ENCODE measurements at places on chromosomes 2 and 18. TPM values are rescaled to one million over a fixed set of nuclear protein-coding genes. Genes with fewer than 3 reads are reported as not detected.

DNA sequence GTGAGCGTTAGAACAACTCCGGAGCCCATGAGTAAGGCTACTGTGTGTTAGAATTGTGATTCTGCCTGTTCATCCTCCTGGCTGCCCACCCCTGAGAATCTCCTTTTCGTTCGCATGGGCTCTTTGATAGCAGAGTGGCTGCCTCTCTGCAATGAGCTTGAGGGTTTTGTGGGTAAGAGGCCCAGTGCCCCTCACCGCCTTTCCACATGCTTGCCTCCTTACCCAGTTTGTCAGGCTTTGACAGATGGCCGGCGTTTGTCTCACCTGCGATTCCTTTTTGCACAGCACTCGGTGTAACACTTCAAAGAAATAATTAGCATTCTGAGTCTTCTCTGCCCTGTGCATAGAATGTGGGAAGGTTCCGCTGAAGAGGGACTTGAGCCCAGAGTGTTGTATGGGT is 138.0 kb downstream of the RHBDD1 start:
- DNase-seq = no peak
- H3K4me1 ChIP-seq = peaks cover 16% of the 10 kb centered on the region
- no peak overlapping the region for H3K4me3 ChIP-seq
- H3K27ac ChIP-seq = no peak overlapping the region
- H3K36me3 ChIP-seq = no peaks in the 10 kb centered on the region
- H3K27me3 ChIP-seq = no peaks in the 10 kb centered on the region

DNA sequence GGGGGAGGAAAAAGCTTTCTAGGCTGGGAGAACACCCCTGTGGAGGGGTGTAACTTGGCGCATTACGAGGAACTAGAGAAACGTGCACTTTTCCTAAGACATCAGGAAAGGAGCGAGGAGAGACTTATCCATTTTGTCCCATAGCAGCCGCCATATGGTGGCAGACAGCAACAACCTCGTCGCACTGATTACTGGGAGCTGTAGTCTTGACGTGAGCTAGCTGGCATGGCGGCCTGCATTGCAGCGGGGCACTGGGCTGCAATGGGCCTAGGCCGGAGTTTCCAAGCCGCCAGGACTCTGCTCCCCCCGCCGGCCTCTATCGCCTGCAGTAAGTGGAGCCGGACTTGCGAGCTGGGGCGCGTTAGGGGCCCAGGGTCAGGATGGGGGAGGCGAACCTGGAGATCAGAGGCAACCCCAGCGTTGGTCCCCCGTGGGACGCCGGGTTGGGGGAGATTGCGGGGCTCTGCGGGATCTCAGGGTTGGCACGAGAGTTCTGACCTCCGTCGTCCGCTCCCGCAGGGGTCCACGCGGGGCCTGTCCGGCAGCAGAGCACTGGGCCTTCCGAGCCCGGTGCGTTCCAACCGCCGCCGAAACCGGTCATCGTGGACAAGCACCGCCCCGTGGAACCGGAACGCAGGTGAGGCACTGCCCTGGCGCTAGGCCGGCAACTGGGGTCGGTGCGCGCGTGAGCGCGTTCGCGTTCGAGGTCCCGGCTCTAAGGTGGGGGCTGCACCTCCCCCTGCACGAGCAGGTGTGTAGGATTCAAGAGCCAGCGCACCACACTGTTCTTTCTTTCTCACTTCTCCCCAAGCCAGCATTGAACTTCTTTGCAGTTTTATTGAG is at the start of gene MRPL19:
TSS of gene MRPL19 (plus strand) at position 201 of the 843 bp plus-strand sequence. CDS start at position 226, 25 bp downstream.
- peak within 1 kb of the TSS; percentile 94 for H3K4me3 ChIP-seq
- peak within 1 kb of the TSS; percentile 35 for H3K27ac ChIP-seq
- H3K4me1 ChIP-seq = peaks cover 6% of the 10 kb centered on the region
- peaks cover 12% of the 10 kb centered on the region for H3K36me3 ChIP-seq
- H3K27me3 ChIP-seq = no peaks in the 10 kb centered on the region
- peak; percentile 91 for DNase-seq

- DNase-seq = no peak
- H3K4me3 ChIP-seq = no peak overlapping the region
- H3K36me3 ChIP-seq = no peaks in the 10 kb centered on the region
- H3K27me3 ChIP-seq = no peaks in the 10 kb centered on the region
- no peak overlapping the region for H3K27ac ChIP-seq
- H3K4me1 ChIP-seq = no peaks in the 10 kb centered on the region
Observed at GRCh38 chr2:168603439-168603961, 147.4 kb downstream of the CERS6 start.

DNA sequence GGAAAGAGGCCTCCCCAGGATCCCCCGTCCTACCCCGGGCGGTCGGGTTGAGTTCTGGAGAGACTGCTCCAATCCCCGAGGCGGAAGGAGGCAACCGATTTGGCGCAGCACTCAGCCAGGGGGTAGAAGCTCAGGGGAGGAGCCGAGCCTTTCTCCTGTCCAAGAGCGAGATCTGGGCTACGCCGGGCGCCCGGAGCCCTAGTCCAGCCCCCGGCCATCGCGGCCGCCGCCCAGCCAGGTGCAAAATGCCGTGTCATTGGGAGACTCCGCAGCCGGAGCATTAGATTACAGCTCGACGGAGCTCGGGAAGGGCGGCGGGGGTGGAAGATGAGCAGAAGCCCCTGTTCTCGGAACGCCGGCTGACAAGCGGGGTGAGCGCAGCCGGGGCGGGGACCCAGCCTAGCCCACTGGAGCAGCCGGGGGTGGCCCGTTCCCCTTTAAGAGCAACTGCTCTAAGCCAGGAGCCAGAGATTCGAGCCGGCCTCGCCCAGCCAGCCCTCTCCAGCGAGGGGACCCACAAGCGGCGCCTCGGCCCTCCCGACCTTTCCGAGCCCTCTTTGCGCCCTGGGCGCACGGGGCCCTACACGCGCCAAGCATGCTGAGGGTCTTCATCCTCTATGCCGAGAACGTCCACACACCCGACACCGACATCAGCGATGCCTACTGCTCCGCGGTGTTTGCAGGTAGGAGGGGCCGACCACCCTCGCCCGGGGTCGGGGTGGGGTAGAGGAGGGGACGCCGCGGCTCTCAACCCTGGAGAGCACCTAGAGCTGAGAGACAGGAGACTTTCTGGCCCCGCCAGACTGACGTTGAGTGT is at the start of gene DYSF:
TSS of gene DYSF (plus strand) at position 158 of the 817 bp plus-strand sequence.
- no peaks in the 10 kb centered on the region for H3K27me3 ChIP-seq
- peak within 1 kb of the TSS; percentile 6 for H3K27ac ChIP-seq
- H3K4me3 ChIP-seq = peak within 1 kb of the TSS; percentile 70
- peaks cover 36% of the 10 kb centered on the region for H3K4me1 ChIP-seq

GRCh38 chr2:8488001-8488738 is 193.7 kb upstream of the ID2 start:
- no peaks in the 10 kb centered on the region for H3K36me3 ChIP-seq
- peaks cover 4% of the 10 kb centered on the region for H3K4me1 ChIP-seq
- no peak overlapping the region for H3K4me3 ChIP-seq
- no peaks in the 10 kb centered on the region for H3K27me3 ChIP-seq

- peaks cover 11% of the 10 kb centered on the region for H3K4me1 ChIP-seq
- H3K4me3 ChIP-seq = no peak overlapping the region
- H3K27me3 ChIP-seq = peaks cover 8% of the 10 kb centered on the region
- H3K27ac ChIP-seq = no peak overlapping the region
Observed at GRCh38 chr18:27600245-27600644, 415.1 kb upstream of the CHST9 start.

- peaks cover 33% of the 10 kb centered on the region for H3K4me1 ChIP-seq
- H3K36me3 ChIP-seq = no peaks in the 10 kb centered on the region
- H3K4me3 ChIP-seq = no peak overlapping the region
Observed at GRCh38 chr2:236663287-236664101, 93.9 kb downstream of the ACKR3 start.

- no peak overlapping the region for H3K4me3 ChIP-seq
- peaks cover 6% of the 10 kb centered on the region for H3K4me1 ChIP-seq
- H3K27ac ChIP-seq = no peak overlapping the region
Observed at GRCh38 chr18:23884681-23885375, 129.7 kb upstream of the TTC39C start.

- no peak overlapping the region for H3K4me3 ChIP-seq
- no peaks in the 10 kb centered on the region for H3K27me3 ChIP-seq
- peak; percentile 81 for DNase-seq
- peaks cover 14% of the 10 kb centered on the region for H3K4me1 ChIP-seq
- no peak overlapping the region for H3K27ac ChIP-seq
Observed at GRCh38 chr2:6855860-6856547, 9.7 kb downstream of the CMPK2 start.

DNA sequence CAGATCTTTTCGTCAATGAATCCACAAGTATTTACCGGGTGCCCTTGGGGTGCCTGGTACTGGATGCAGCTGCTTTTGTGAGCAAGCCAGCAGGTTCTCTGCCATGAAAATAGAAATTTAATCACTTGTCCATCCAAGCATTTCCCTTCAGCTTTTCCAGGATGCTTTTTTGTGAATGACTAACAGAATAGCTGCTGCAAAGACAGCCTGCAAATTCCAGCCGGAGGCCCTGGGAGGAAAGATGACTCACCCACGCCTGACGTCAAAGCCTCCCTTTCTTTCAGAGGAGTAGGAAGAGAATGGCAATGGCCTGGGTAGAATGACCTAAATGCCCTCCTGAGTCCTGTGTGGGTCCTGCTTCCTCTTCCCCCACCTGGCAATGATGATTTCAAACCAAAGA is 111.9 kb downstream of the AP1S3 start:
- peak overlapping the region; percentile 43 for H3K4me3 ChIP-seq
- no peaks in the 10 kb centered on the region for H3K36me3 ChIP-seq
- peak overlapping the region; percentile 99 for H3K27ac ChIP-seq

- no peak overlapping the region for H3K27ac ChIP-seq
- no peak overlapping the region for H3K4me3 ChIP-seq
- H3K27me3 ChIP-seq = no peaks in the 10 kb centered on the region
- DNase-seq = no peak
Observed at GRCh38 chr18:79453816-79454735, 58.3 kb downstream of the NFATC1 start.

MFF gene
- total RNA-seq = 85.6 TPM

BCL2 gene
- 1.5 TPM for total RNA-seq

DSG1 gene
- total RNA-seq = not detected

CXCR2 gene
- total RNA-seq = not detected

ASB18 gene
- total RNA-seq = 0.15 TPM
